ENCODE measurements at places on chromosomes 5 and 9.

GRCh38 chr9:36659500-36659899, 86.8 kb downstream of the MELK start:
- DNase-seq = no peak

DNA sequence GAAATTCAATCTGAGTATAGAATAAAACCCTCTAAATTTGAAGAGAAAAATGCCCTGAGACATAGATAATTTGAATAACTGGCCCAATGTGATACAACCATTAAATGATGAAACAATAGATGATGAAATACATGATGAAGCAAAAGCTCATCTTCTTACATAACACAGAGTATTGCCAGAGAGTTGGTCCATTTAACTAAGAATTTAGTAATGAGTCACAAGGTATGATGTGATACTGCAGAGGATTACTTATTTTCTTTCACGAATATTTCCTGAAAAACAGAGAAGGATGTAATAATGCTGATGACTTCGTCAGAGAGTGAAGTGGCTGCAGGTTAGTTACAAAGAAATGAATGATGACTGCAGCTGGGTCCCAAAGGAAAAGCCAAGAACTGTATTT, 379.3 kb downstream of the CDH12 start:
- DNase-seq = no peak

DNA sequence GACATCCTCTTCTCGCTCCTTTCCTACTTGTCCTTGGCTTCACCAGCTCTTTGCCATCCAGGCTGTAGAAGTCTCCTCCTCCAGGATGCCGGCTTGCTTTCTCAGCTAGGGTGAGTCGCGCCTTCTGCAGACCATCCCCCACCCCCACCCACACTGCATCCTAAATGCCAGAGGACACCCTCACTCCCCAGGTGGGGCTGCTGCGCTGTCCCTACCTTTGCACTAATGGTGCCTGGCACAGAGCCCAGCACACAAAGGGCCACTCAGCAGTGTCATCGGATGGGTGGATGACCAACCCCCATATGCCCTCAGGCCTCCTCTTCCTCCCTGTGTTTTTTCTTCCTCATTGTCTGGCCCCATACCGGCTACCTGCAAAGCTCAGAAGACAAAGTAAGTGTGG, 14.8 kb downstream of the IL9 start:
- DNase-seq = no peak

GRCh38 chr9:136916330-136917184, 28.0 kb downstream of the FBXW5 start:
- no peak for DNase-seq

DNA sequence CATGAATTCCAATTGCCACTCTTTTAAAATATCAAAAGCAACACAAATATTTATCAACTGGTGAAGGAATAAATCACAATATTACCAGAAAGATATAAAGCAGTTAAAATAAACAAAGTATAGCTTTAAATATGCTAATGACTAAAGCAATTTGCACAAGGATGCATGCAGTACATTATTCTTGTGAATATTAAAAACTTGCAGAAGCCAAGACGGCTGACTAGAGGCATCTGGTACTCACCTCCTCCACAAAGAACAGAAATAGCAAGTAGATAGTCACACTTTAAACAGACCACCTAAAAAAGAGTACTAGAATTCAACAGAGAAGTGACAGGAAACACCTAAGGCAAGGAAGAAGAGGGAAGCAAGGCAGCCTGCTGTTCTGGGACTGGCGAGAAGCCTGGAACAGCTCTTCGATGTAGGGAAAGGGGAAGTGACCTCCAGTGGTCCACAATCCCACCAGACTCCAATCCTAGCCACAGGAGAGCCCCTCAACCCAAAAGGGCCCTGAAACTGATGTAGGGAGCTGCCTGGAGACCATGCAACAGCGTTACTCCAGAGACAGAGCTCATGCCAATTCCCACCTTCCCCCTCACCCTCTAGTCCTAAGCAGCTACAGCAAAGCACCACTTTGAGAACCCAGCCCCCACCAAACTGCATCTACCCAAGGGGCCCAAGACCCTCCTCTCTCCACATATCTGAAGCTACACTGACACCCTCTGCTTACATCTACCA, 86.3 kb downstream of the LPAR1 start:
- DNase-seq = no peak

DNA sequence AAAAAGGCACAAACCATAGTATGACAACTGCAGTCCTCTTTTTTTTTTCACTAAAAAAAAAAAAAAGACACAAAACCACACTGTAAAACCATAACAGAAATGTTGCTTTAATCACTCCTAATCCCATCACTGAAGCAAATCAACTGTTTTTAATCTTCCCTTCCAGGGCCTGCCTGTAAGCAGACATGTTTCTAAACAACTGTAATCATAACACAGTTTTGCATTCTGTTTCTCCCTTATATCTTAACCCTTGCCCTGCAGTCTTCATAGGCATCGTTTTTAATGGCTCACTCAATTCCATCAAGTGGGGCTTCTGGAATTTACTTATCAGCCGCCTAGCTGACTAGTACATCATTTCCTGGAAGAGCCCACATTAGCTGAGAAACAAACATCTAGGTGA, 111.0 kb upstream of the SLC25A48 start:
- no peak for DNase-seq

All from nephron progenitor cell (in vitro differentiated cells).